ENCODE measurements at places on chromosomes 6 and 20.

DNA sequence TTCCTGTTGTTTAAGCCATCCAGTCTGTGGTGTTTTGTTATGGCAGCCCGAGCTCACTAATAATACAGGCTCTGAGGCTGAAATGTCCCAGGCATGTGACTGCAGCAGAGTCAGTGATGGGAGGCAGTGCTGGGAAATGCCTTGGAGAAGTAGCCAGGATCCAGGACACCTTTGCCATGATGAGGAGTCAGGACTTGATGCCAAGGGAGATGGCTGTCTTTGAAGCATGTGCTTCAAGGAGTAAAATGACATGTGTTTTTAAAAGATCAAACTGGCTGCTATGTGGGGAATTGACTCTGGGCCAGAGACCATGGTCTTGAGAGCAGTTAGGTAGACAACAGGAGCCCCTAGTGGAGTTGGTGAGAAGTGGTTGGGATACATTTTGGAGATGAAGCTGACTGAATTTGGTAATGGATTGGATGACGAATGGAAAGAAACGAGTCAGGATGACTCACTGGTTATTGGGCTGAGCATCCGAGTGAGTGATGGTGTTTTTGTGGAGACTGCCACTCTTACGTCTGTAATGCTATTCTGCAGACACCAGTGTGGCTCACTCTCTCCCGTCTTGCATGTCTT lies 322.2 kb downstream of the PLCB1 start:
- DNase-seq = peak; percentile 10

- no peak for DNase-seq
These were observed 52.7 kb upstream of the FRMD1 start for GRCh38 chr6:168131464-168132415.

- DNase-seq = peak; percentile 66
These were observed 103.1 kb upstream of the TBX18 start for GRCh38 chr6:84867521-84867920.

- no peak for DNase-seq
These were observed 362.2 kb upstream of the BTBD3 start for GRCh38 chr20:11555510-11555909.

- no peak for DNase-seq
These were observed 129.7 kb upstream of the AHI1 start for GRCh38 chr6:135627092-135627715.

- DNase-seq = peak; percentile 40
These were observed 214.5 kb upstream of the CITED2 start for GRCh38 chr6:139588734-139589593.

- no peak for DNase-seq
These were observed 917 bp downstream of the C6orf120 start for GRCh38 chr6:169702840-169703246.

DNA sequence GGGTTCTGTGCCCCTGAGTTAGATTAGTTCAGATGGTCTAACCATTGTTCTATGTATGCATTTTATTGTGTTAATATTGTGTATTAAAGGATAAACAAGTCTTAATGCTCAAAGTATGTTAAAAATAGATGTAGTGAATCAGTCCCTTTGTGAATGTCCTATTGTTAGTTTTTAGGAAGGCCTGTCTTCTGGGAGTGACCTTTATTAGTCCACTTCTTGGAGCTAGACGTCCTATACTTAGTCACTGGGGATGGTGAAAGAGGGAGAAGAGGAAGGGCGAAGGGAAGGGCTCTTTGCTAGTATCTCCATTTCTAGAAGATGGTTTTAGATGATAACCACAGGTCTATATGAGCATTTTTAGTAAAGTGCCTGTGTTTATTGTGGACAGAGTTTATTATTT lies 12.3 kb upstream of the HMGN4 start:
- DNase-seq = no peak

GRCh38 chr6:40492187-40492586 lies 95.0 kb downstream of the LRFN2 start:
- DNase-seq = no peak

- peak; percentile 93 for DNase-seq
These were observed 191.1 kb downstream of the EYA4 start for GRCh38 chr6:133432021-133432989.

DNA sequence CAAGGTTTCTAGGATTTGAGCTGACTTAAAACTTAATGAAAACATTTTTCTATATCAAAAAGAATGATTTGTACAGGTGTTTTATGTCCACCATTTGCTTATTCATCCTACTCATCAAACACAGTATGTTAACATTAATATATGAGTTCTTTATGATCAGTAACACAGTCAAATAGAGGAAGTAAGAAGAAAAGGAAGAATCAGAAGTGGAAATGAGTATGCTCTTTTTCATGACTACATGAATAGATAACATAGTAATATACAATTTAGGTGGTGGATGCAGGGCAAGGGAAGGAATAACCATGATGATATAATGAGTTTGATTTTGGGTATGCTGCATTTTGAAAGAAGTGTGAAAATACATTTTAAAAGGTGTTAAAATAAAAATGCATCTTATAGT lies 16.5 kb downstream of the KPNA5 start:
- DNase-seq = no peak

DNA sequence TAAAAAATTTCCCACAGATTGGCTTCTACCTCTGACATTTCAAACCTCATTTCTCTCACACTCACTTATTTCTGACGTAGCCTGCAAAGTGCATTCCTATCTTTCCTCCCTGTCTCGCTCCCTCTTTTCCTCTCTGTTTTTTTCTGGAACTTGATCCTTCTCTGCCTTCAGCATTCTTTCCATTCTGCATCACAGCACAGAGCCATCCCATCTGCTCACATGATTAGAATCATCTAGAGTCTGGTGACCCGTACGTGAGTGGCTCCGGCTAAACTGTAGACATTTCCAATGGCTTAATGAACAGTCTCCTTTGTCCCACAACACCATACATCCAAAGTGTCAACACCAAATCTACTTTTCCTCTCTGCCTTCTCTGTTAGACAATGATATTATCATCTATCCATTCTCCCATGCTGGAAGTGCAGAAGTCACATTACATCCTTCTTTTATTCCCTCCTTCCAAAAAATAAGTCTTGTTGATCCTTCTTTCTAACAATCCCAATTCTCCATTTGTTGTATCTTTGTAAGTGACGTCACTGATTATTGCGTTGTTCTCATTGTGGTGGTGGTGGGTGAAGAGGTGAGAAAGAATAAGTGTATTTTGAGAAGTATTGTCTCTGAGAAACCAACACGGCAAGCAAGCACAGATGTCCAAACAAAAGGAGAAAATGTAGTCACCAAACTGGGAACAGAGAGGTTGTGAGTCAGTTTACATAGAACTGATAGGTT lies 41.6 kb downstream of the OPRM1 start:
- no peak for DNase-seq

GRCh38 chr6:22666586-22666985 lies 97.2 kb downstream of the HDGFL1 start:
- no peak for DNase-seq

- no peak for DNase-seq
These were observed 135.1 kb downstream of the SAMD5 start for GRCh38 chr6:147643341-147644200.

- peak; percentile 93 for DNase-seq
These were observed 221.6 kb downstream of the OGFRL1 start for GRCh38 chr6:71510057-71510713.

- DNase-seq = peak; percentile 94
These were observed 57.3 kb upstream of the MLIP start for GRCh38 chr6:54053881-54054391.

DNA sequence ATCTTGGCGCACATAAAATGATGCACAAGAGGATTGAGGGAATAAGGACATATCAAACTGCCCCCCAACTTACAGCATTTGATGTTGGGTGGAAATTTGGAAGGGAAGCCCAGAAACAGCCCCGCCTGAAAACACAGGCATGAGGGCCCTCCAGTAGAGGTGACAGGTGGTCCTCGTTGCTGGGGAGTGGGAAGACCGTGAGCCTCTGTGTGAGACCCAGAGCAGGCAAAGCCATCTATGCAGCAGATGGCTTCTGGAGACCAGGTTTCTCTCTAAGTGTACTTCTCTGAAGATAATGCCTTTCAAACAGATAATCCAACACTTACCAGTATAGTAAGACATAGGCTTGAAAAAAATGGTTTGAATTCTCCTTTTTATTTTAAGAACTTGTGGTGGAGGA lies 132.2 kb upstream of the INSM1 start:
- no peak for DNase-seq

DNA sequence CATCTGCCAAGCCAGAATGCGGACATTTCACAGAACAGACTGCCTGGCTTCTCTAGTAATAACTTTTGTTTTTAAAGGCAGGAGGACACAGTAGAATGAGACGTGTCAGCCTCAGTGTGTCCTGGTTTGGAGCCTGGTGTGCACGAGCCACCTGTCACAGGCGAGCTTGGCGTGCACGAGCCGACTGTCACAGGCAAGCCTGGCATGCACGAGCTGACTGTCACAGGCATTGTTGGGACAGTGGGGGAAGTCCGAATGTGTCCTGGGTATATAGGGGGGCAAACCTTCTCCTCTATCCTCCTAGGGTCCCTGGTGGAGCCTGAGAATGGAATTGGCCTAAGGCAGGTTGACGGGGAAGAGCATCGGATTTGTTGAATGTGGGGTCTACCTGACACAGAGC lies 7.5 kb downstream of the KIF25 start:
- DNase-seq = no peak

- DNase-seq = no peak
These were observed 6.5 kb downstream of the BTN2A2 start for GRCh38 chr6:26389349-26389894.

DNA sequence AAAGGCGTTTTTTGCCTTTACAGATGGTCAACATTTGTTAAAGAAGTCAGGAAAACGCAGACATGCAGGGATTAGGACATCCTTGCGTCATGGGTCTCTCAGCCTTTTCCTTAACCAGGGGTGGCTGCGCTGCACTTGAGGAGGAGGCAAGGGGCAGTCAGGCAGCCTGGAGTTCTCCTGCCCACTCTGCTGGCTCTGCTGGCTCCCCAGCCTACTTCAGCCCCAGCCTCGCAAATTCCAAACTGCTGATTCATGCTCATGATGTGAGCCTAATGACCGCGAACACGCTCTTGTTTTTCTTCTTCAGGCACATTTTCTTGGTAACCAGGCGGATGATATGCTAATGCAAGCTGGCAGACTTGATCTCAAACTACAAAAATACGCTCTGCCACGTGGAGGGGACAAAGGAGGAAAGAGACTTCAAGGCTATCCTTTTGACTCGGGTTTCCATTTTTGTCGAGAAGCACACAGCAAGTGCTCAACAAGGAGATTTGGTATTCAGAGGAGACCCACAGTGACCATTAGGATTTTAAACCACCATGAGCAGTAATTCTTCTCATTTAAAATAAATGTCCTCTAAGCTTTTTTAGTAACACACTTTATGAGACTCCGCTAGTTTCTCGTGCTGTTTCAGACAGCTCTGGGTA lies 290.3 kb upstream of the STXBP5 start:
- peak; percentile 99 for DNase-seq

GRCh38 chr6:4153514-4153985 lies 18.2 kb upstream of the ECI2 start:
- no peak for DNase-seq

DNA sequence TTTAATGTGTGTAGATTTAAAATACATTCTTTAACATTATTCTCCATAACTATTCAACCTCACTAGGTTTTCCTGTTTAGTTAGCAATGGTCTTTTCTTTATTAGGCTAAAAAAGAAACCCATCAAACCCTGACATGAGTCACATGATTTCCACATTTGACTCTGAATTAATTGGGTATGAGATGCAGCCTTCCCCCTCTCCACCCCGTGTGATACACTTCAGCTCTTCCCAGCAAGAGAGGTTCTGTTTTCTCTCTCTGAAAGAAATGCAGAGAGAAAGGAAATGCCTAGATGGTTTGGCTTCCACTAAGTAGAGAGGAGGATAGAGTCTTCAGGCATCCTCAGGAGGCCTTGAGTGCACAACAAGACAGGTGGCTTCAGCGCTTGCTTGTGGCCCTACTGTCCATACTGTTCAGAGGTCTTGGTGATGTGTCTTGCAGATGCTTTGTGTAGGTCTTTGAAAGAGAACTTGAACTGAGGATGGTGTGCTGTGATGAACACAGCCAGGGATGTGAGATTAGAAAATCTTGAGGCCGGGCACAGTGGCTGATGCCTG lies 17.3 kb downstream of the FARS2 start:
- no peak for DNase-seq

DNA sequence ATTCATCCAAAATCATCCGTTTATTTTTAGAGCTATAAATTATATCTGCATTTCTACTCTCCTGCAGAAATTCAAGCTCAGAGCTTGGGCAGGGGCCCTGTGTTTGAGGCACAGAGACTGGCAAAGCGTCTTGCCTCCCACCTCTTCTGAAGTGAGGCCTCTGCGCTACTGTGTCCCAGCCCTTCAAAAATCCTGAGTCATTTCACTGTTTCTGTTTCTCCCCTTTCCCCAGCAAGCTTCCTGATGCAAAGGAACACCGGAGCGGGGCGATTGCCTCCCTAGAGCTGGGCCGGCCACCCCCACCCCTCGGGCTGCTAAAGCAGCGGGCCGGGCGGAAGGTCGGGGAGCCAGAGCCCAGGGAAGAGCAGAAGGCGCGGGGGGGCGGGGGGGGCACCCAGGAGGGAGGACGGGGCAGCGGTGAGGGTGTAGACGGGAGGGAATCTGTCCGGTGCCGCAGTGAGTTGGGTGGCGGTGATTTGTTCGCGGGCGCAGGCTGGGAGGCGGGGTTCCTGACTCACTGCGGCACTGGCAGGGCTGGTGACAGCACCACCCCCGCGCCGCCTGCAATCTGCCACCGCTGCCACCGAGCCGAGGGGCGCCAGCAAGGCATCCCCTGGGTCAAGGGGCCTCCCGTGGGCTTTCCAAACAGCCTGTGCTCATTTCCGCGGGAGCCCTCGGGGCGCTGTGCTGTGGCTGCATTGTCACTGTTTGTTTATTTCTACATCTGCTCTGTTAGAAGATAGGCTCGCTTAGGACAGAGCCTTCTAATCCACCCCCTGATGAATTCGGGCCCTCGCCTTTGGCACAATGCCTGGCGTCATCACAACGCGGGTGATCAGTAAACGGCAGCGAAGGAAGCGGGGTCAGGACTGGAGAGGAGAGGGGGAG lies 46.5 kb upstream of the SNAP25 start:
- DNase-seq = peak; percentile 17

DNA sequence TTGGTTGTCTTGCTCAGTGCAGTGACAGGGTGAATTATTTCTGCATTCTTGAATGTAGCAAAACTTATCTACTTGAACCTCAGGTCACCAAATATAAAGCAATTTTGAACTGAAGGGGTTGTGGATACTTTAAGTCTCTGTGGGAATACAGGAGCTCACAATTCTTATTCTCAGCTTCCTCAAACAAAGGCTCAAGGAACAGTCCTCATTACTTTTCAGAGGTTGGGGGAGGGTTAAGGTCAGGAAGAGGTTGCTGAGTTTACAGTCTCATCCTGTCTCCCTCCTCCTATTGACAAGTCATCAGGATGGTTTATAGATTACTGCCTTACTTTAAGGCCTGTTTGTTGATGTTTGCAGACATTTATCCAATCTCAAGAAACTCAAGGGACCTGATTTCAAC lies 143.6 kb upstream of the SPACA1 start:
- no peak for DNase-seq

Data from LHCN-M2 (cell line).